ENCODE measurements at places on chromosomes 5 and 9.

GRCh38 chr5:59744531-59744992 lies 149.0 kb downstream of the PDE4D start:
- no peak for DNase-seq

DNA sequence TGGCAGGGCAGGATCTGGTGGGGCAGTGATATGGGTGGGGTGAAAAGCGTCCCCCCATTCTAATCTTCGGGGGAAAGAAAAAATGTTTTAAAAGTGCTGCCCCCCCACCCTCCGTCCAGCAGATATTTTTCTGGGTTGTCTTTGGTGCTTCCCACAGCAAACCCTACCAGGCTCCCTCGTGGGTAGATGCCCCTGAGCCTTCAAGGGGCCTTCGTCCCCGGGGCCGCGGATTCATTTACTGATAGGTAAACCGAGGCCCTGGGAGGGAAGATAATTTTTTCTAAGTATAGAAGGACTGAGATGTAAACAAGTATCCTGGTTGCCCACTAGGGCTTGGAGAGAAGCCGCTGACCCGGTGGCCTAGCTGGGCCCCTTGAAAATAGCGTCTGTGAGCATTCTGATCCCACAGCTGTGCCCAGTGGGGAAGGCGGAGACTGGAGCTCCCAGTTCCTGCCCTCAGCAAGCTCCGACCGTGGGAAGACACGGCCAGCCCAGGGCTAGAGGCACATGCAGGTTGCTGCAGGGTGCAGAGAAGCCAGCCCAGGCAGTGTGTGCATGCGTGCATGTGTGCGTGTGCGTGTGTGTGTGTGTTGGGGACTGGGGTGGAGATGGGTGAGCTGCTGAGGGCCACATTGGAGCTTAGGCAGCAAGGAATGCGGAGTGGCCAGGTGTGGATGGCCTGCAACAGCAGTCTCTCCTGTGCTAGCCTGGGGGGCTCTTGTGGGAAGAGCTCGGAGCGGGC lies 6.0 kb upstream of the RXRA start:
- no peak for DNase-seq

DNA sequence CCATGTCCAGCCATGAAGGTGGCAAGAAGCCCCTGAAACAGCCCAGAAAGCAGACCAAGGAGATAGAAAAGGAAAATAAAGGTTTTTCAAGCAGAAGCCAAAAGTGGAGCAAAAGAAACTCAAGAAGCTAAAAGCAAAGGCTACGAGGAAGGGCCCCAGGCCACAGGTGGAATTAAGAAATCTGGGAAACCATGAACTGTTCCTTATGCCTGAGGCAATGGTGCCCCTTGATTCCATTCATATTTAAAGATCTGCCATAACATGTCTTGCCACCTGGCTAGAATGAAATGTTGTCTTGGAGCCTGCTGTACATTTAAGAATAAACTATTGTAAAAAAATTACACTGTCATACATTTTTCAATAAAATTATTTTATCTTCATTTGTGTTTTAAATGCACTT lies 59.5 kb upstream of the TARS1 start:
- DNase-seq, result no peak

GRCh38 chr5:76473661-76474060 lies 70.6 kb downstream of the IQGAP2 start:
- DNase-seq, result no peak

DNA sequence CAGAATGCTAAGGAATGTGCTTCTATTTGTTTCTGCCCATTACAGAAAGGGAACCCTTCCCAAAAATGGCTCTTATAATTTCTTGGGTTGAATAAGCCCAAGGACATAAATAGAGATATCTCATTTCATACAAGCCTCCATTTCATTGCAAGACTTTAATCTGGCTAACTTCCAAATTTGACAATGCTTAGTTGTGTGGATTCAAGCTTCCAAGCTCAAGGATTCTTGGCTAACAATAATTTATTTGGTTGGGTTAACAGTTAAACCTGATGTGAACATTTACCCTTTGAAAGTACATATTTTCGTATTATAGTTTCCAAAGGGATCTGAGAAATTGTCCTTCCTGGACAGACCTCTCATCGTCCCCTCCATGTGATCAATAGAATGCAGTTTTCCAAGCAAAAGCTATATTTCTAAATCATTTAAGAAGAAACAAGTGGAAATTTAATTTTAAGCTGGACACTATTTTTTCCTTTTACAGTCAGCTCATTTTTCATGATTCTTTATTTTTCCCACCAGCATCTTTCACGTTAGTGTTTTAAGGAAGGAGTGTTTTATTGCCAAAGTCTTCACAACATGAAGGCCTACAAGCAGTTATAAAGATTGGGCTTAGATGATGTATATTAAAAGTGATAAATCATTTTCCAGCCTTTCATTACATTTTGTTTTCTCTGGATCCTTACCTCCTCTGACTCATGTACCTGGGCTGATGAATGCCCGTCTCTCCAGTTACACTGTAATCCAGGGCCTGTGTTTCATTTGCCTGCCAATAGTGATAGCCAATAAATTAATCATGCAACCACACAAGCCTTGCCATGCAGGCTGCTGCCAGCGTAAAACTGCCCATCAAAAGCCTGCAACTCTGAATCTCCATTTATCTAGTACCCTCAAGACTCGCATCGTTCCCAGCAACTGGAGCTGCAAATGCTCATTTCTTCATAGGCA lies 176.7 kb downstream of the NTRK2 start:
- no peak for DNase-seq

DNA sequence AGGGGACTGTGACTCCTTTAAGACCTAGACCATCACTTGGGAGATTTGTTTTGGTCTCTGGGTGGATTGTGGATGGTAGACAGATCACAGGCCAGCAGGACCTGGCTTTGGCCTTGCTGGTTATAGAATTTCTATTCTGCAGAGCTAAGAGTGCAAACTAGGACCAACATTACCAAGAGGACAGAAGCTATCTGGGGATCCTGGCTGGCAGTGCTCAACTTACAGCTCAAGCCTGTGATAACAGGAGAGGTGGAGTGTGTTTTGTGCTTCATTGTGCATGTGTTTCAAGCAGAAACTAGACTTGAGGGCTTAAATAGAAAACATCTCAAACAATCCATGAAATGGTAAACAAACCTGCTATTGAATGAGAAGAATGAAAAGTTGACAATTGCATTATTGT lies 106.7 kb downstream of the ZNF462 start:
- DNase-seq, result no peak

- DNase-seq, result no peak
Measured at GRCh38 chr5:56360816-56361215, 127.7 kb upstream of the ANKRD55 start.

DNA sequence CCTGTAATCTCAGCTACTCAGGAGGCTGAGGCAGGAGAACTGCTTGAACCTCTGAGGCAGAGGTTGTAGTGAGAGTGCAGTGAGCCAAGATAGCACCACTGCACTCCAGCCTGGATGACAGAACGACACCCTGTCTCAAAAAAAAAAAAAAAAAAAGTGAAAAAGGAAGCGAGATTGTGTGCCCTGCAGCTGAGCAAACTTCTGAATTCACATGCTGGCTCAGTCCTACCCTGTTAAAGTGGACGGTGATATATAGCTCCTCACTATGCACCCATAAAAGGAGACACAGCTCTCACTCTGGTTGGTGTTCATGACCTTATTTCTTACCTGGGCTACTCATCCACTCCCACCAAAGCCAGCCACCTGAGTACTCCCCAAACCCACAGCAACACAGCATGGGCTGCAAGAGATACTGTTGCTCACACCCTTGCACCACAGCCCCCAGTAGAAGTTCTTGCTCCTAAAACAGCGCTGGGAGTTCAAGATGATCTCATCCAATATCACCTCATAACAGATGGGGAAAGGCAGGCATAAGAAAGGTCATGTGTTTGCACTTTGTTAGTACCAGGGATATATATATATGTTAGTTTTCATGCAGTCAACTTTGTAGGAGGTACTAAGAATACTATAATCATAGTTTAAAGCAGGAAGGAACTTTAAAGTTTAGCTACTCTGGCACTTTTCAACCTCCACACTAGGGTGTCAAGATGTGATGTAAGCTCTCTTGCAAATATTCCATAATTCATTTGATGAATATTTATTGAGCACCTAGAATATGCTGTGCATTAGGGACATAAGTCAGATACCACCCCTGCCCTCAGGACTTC lies 4.0 kb downstream of the TTLL11 start:
- no peak for DNase-seq

- no peak for DNase-seq
Measured at GRCh38 chr5:52339285-52339684, 448.4 kb upstream of the ITGA1 start.

DNA sequence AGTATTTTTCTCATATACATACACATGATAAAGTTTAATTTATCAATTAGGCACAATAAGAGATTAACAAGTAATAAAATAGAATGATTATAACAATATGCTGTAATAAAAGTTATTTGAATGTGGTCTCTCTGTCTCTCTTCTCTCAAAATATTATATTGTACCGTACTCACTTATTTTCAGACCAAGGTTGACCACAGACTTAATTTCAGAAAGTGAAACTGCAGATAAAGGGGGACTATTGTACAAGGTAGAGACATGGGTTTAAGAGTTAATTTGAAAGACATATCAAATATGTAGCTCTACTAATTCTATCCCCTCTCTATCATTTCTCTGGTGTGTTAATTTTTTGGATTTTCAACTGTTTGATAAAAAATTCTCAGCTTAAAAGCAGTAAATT lies 20.0 kb upstream of the C9 start:
- DNase-seq, result no peak

Measured in SW 1271 (cell line).